RWPE2 (cell line): ENCODE measurements at places on chromosomes 4 and X.

DNA sequence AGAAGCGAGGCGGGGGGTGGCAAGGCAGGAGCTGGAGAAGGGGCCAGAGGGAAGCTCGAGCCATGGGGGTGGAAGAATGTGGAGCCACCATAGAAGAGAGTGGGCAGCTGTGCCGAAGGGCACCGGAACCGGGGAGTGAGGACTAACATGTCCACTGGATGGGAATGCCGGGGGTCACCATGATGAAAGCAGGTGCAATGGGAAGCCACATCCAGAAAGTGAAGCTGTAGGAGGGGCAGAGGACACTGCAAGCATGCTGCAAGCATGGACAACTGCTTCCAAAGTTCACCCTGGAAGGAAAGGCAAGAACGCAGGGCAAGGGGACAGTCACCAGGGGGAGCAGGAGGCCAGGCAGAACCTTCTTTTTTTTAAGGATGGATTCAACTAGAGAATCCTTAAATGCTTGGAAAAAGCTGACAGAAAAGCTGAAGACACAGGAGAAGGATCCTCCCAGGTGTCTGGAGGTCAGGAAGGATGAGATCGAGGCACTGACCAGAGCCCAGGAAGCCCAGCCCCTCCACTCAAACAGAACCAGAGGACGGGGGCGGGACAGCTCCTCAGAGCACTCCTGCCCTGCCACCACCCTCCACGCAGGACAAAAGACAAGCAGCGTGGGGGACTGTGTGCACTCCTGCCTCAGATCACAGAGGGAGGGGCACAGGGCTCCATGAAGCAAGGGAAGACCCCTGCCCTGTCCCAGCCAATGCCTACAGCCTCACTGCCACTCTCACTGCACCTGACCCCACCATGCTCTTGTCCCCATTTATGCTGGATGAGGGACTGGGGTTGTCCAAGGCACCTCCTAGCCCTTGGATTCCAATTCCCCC lies 169.2 kb downstream of the AFAP1 start:
- peaks cover 85% of the 10 kb centered on the region for H3K36me3 ChIP-seq
- no peaks in the 10 kb centered on the region for H3K27me3 ChIP-seq
- no peak overlapping the region for H3K4me3 ChIP-seq
- no peak overlapping the region for H3K27ac ChIP-seq

- no peak for DNase-seq
- no peak overlapping the region for H3K27ac ChIP-seq
- no peak overlapping the region for H3K4me3 ChIP-seq
Measured at GRCh38 chrX:39309721-39310152, 508.5 kb downstream of the MID1IP1 start.

- H3K4me3 ChIP-seq, result no peak overlapping the region
- H3K4me1 ChIP-seq, result no peaks in the 10 kb centered on the region
- H3K27ac ChIP-seq, result no peak overlapping the region
Measured at GRCh38 chrX:102966701-102967100, 29.6 kb downstream of the RAB40AL start.

DNA sequence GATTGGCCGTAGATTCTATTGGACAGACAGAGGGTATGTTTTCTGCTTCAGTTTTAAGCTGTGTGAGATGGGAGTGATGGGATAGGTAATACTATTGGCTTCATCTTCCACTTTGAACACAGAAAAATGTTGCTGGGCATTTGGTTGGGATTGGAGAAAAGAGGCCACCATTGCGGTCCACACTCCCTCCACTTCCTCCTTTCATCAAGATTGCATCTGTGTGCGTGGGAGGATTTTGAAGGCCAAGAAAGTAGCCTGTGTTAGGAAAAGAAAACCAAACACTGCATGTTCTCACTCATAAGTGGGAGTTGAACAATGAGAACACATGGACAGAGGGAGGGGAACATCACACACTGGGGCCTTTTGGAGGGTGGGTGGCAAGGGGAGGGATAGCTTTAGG lies 56.4 kb downstream of the EGF start:
- DNase-seq, result no peak
- H3K4me3 ChIP-seq, result no peak overlapping the region
- peaks cover 22% of the 10 kb centered on the region for H3K4me1 ChIP-seq
- H3K36me3 ChIP-seq, result no peaks in the 10 kb centered on the region
- no peak overlapping the region for H3K27ac ChIP-seq

DNA sequence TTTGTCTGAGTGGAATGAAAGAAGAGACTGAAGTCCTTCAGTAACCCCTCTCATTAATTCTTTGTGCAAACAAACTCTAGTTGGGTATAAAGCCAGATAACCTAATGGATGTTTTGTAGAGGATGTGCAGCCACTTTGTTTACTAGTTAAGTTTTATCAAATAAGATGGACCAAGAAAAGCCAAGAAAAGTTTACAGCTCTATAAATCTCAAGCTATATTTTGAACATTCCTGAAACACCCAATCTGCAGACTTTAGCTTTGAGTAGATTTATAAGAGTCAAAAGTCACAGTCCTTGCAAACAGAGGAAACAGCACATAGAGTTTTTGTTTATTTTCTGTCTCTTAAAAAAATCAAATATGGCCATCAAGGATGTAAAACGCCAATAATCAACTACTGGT lies 452.9 kb downstream of the SPRY1 start:
- no peak overlapping the region for H3K27ac ChIP-seq
- DNase-seq, result no peak
- no peaks in the 10 kb centered on the region for H3K36me3 ChIP-seq
